ENCODE measurements at places on chromosomes 1 and 21.
A peak's percentile ranks its signal among the peaks of the same experiment; 100 is the strongest.

- DNase-seq: no peak
Observed at GRCh38 chr1:111236806-111237205, 9.3 kb downstream of the CHI3L2 start.

DNA sequence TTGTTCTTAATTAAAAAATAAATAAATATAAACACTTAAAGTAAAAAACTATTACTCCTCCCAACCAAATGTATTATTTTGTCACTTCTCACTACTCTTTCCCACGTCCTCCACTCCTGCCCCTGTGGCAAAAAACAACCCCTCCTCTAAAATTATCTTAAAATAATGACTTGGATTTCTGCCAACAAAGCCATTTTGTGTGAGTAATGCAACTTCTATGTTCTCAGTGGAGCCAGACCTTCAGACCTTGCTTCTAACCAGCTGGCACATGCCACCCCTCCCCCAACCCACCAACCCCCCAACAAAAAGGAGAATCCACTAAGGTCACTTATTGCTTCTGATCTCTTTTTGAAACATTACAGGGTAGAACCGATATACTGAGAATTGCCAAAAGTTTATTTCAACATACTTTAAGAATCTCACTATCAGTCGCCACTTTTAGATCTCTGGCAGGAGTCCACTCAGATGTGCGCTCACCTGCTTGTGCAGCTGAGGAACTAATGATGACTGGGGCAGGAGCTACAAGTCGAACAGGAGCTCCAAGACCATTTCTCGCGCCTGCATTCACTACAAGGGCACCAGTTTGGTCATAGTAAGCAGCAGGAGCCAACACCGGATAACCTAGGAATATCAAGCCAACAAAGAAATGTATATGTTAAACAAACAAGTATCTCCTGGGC lies 58.3 kb upstream of the SDC3 start:
- no peak for DNase-seq

DNA sequence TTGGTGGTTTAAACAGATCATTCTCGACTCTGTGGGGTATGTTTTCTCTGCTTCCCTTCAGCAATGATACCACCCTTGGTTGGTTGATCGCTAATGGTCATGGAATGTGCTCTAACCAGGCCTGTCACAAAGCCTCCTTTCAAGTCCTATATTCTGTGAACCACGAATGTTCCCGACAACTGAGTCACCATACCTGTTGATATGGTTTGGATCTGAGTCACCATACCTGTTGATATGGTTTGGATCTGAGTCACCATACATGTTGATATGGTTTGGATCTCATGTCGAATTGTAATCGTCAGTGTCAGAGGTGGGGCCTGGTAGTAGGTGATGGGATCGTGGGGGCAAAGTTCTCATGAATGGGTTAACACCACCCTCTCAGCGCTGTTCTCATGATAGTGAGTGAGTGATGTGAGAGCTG lies 10.2 kb upstream of the CAMK2N1 start:
- DNase-seq: no peak

DNA sequence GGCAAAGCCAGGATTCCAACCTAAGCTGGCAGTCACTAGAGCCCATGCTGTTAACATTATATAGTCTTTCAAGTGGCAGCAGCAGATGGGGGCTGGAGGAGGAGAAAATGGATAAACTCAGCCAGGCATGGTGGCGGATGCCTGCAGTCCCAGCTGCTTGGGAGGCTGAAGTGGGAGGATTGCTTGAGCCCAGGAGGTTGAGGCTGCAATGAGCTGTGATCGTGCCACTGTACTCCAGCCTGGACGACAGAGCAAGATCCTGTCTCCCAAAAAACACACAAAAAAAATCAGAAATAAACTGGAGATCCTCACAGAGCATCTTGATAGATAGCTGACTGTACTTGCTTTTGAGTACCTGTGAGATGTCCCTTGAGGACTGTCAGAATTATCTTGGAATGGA lies 13.4 kb upstream of the WDR26 start:
- DNase-seq: no peak

DNA sequence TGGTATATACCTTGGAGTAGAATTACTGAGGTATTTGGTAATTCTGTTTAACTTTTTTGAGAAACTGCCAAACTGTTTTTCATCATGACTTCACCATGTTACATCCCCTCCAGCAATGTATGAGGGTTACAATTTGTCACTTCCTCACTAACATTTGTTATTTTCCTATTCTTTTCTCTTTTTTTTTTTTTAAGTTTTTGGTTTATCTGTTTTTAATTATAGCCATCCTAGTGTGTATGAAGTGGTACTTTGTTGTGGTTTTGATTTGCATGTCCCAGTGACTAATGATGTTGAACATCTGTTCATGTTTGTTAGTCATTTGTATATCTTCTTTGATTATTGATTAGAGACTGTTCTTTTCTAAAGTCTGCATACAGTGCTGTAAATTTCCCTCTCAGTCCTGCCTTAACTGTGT lies 147.3 kb downstream of the HS2ST1 start:
- DNase-seq: no peak

GRCh38 chr1:110002695-110003094 lies 18.1 kb downstream of the AHCYL1 start:
- DNase-seq: no peak

DNA sequence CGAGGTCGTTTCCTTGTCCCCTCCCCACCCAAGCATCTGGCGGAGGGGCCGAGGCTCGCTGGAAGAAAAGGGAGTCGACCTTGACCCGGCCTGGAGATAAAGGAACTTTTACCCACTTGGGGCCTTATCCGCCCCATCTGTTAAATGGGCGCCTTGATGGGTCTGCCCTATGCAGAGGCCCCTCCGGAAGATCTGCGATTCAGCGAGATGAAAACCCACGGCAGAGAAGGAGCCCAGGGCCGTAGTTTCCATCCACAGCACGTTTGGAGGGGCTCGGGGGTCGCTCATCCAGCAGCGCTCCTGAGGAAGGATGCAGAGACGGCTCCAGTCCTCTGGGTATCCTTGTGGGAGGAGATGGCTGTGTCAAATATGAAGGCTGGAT lies 518 bp downstream of the NCMAP start:
- no peak for DNase-seq

GRCh38 chr1:228417061-228417460 lies 400 bp upstream of the TRIM17 start:
- DNase-seq: no peak

- no peak for DNase-seq
Observed at GRCh38 chr1:98550076-98550475, 111.4 kb upstream of the SNX7 start.

- no peak for DNase-seq
Observed at GRCh38 chr1:14377386-14377785, 221.1 kb upstream of the KAZN start.

DNA sequence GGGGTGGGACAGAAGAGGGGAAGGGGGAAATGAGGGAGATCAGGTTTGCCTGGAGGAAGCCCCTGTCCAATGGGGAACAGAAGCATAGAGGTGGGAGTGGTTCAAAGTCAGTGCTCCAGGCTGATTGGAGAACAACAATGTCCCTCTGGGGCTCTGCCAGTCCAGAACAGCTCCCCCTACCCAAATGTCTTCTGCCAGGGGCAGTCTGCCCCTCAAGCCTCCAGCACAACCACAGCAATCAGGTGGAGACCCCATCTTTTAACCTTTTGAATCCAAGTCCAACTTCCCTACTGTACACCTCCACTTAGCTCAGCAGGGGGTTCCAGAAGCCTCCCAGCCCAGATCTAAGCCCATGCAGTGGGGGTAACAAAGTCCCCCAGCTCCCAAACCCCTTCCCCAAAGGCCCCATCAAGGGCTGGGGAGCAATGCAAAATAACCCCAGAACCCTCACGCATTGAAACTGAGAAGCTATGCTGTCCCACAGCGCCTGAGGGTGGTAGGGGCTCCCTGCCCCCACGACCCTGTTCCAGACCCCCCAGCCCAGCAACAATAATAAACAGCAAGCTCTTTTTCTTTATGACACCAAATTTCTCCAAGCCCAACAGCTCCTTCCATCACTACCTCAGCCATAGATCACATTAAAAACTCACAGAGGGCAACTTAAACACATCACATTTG lies 3.3 kb downstream of the AHDC1 start:
- no peak for DNase-seq

- no peak for DNase-seq
Observed at GRCh38 chr1:86714561-86715244, 10.3 kb downstream of the SH3GLB1 start.

GRCh38 chr1:240148333-240148732 lies 56.6 kb downstream of the FMN2 start:
- no peak for DNase-seq

DNA sequence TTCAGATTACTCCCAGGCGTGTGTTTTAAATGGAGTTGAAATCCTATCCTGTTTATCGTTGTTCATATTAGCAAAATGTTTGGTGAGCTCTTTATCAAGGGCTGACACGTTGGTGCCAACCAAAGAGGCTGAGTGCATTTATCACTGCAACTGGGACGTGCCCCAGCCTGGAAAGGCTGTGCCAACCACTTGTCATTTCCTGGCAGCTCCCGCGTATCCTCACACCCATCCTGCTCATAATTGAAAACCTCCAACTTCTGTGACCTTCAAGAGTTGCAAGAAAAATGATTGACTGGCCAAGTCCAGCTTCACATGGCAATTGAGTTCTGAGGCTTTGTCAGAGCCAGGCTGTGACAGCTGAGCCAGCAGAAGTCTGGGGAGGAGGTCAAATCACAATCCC lies 43.7 kb upstream of the KCNA3 start:
- DNase-seq: no peak

GRCh38 chr1:108055387-108055786 lies 90.4 kb upstream of the VAV3 start:
- no peak for DNase-seq

DNA sequence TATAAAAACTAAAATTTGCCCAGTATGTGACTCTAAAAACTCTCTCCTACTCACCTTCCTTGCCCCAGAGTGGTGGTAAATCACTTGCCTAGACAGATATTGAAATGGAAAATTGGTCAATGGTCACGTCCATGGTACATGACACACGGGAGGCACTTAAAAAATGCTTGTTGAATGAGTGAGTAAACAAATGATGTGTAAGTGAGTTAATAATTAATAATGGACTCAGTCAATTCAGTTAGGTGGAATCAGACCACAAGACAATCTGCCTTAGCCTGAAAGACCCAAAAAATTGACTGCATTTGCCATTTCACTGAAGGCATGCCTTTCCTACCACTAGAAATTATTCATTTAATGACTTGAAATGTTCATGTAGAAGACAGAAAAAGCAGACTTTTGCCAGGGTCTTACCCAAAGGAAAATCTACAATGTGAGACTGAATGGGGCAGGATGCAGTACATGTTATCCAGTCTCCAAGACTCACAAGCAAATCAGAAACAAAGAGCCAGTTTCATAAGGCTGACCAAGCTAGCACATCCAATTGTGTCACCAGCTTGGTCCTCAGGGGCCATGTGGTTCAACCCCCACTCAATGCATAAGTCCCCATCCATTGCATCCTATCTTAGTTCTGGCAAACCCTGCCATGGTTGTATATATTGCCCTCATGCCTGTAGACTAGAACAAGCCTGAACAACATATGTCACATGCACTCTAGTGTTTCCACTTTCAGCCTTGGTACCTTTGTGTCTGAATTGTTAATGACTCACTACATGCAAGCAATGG lies 73.6 kb downstream of the TBX15 start:
- DNase-seq: no peak

GRCh38 chr21:45518742-45519141 lies 23.5 kb downstream of the SLC19A1 start:
- DNase-seq: no peak

GRCh38 chr1:55965981-55966461 lies 613.3 kb downstream of the PLPP3 start:
- no peak for DNase-seq

GRCh38 chr1:169478094-169478672 lies 7.6 kb downstream of the SLC19A2 start:
- no peak for DNase-seq

GRCh38 chr1:201022820-201023516 lies 546 bp downstream of the KIF21B start:
- DNase-seq: no peak

- DNase-seq: no peak
Observed at GRCh38 chr21:21401444-21401843, 403.2 kb downstream of the NCAM2 start.

DNA sequence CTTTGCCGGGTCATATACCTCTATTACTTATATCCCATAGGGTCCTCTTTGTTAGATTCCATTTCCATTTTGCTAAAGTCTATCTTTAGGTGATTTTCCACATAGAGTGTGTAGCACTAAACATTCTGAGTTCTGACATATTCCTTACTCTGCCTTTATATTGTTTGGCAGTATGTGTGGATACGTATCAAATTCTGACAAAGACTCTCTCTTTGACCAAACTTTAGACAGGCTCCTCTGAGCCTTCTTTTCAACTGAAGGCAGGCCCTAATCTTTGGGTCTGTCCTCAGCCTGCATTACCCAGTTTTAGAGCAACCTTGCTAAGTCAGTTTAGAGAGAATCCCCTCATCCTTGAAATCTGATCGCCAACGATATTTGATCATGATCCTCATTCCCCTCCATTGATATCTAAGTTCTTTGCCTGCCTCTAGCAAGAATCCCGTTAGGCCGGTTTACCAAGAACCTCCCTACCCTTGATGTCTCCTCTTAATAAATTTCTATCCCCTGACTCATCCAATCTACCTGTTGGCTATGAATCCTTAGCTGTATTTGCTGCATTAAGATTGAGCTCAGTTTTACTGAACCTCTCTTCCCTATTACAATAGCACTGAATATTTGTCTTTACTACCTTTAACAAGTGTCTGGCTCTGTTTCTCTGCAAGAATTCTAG lies 10.4 kb upstream of the PPT1 start:
- DNase-seq: no peak

GRCh38 chr1:193042766-193043691 lies 16.1 kb downstream of the UCHL5 start:
- DNase-seq: no peak

DNA sequence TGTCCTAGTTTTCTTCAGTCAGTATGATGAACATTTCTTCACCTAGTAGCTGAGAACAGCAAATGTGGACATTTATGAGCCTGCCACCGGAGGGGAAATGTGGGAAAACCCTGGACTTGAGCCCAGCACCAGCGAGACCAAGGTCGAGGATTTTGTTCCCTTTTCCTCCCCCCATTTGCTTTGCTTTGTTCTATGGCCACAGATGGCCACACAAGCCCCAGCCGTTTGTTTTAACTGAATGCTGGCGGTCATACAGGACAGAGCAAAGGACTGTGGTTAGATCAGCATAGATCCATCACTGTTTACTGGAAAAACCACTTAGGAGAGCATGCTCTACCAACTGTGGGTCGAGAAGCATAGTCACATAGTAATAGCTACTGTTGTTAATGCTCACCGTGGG lies 20.9 kb downstream of the SH2D2A start:
- DNase-seq: peak; percentile 52

GRCh38 chr1:42966688-42967612 lies 8.3 kb upstream of the SLC2A1 start:
- no peak for DNase-seq

DNA sequence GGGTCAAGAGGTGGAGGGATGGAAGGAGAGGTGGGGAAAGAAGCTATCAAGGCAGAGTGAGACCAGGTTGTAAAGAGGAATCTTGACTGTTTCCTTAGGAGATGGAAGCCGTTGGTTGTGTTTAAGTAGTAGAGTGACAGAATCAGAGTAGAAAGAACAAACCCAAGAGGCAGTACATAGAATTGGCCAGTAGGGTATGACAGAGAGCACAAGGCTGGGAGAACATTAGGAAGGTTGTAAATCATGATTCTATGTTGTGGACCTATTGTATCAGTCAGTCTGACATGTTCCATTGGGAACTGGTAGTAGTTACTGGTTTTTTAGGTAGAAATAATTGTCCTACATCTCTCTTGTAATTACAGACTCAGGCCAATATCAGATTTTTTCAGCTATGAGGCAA lies 486.9 kb upstream of the USP24 start:
- no peak for DNase-seq
